PC-9 (cell line): ENCODE measurements at places on chromosomes 16 and 17.
A peak's percentile ranks its signal among the peaks of the same experiment; 100 is the strongest.

GRCh38 chr16:48004141-48004695, 151.6 kb downstream of the ABCC12 start:
- DNase-seq: no peak

DNA sequence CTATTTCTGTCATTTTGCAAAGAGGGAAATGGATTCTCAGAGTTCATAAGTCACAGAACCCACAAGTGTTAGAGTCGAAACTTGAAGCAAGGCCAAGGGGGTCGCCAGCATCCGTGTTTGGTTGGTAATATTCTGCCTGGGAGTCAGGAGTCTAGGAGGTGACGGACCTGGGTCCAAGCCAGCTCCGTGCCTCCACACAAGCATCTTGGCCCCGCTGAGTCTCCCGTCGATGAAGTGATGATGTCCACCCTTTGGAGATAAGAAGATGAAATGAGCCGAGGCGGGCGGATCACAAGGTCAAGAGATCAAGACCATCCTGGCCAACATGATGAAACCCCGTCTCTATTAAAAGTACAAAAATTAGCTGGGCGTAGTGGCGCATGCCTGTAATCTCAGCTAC, 53.2 kb upstream of the TNRC6C start:
- DNase-seq: no peak

DNA sequence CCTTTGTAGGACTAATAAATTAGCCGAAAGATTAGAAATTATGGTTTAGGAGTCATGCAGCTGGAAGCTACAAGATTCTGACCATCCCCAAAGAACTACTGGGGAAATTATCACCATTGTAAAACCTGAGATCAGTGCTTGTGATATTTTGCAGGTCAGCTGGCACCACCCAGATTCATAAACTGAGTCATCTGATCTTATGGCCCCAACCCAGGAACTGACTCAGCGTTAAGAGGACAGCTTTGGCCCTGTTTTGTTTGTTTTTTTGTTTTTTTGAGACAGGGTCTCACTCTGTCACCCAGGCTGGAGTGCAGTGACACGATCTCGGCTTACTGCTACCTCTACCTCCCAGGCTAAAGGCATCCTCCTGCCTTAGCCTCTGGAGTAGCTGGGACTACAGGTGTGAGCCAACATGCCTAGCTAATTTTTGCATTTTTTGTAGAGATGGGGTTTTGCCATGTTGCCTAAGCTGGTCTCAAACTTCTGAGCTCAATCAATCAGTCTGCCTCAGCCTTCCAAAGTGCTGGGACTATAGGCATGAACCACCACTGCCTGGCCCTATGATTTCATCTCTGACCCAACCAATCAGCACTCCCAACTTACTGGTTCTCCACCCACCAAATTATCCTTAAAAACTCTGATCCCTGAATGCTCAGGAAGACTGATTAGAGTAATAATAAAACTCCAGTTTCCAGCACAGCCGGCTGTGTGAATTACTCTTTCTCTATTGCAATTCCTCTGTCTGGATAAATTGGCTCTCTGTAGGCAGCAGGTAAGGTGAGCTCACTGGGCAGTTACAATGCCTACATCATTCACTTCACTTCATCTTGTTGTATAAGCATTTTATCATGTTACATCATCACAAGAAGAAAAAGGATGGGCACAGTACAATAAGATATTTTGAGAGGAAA, 79.4 kb upstream of the KSR1 start:
- DNase-seq: no peak

- DNase-seq: no peak
Measured at GRCh38 chr16:72561-73548, at the start of gene RHBDF1. Gene RHBDF1 (minus strand): TSS chr16:72631. CDS start chr16:65015, 7,616 bp downstream.

GRCh38 chr17:7307686-7308624, 527 bp downstream of the EIF5A start:
- DNase-seq: peak; percentile 33

- DNase-seq: no peak
Measured at GRCh38 chr16:31067342-31067741, 6.7 kb downstream of the ZNF668 start.

- DNase-seq: no peak
Measured at GRCh38 chr16:3101841-3102470, 2.9 kb upstream of the ZSCAN10 start.

- no peak for DNase-seq
Measured at GRCh38 chr17:79326814-79327213, 252.2 kb downstream of the ENGASE start.

DNA sequence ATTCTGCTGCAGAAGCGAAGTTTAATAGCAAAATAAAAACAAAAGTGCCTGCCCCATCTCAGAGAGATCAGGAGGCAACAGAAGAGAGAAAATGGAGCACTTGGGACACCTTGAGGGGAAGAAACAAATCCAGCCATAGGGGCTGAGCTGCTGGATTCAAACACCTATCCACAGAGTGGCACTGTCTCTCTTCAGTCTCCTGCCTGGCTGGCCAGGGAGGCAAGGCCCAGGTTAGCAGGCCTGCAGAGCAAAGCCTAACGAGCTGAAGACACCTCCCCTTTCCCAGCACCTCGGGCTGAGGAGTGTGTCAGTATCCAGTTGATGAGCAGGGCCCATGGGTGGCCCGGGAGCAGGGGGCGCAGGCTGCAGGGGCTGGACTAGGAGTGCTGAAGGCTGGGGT, 8.8 kb upstream of the KRT31 start:
- DNase-seq: peak; percentile 59

- DNase-seq: no peak
Measured at GRCh38 chr17:77560841-77561240, 397.7 kb upstream of the TNRC6C start.

GRCh38 chr17:65688307-65688706, 126.9 kb upstream of the AXIN2 start:
- DNase-seq: no peak

GRCh38 chr16:70687102-70687511, 1.3 kb upstream of the MTSS2 start:
- DNase-seq: no peak

- DNase-seq: no peak
Measured at GRCh38 chr17:8053600-8053999, 14.7 kb downstream of the ALOX15B start.

GRCh38 chr17:38701504-38702165, 3.4 kb upstream of the MLLT6 start:
- DNase-seq: no peak

GRCh38 chr17:29172589-29172988, 7.6 kb downstream of the MYO18A start:
- DNase-seq: no peak

DNA sequence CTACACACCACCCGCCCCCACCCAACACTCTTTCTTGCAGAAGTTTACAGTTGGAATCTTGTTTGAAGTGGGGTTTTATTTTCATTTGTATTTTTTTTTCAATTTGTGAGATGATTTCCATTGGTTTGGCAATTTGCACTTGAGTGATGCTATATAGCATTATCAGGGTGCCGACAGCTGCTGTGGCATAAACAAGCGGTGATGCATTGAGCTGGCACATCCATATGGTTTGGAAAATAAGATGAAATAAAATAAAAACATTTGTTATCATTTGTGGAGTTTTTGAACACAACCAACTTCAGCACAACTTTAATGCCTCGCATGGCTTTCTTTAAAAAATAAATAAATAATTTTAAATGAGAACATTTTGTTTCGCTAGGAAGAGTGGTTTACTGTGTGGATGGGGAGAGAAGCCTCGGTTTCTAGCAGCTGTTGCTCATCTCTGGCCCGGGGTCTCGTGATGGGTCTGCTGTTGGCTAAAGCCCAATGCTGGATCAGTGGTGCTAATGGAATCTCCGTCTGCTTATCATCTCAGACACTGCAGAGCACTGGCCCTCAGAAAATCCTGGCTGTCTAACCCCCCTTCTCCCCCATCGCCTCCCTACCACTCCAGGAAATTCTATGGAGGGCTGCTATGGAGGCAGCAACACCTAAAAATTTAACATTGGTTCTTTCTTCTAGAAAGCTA, 192.3 kb upstream of the MAF start:
- DNase-seq: no peak

DNA sequence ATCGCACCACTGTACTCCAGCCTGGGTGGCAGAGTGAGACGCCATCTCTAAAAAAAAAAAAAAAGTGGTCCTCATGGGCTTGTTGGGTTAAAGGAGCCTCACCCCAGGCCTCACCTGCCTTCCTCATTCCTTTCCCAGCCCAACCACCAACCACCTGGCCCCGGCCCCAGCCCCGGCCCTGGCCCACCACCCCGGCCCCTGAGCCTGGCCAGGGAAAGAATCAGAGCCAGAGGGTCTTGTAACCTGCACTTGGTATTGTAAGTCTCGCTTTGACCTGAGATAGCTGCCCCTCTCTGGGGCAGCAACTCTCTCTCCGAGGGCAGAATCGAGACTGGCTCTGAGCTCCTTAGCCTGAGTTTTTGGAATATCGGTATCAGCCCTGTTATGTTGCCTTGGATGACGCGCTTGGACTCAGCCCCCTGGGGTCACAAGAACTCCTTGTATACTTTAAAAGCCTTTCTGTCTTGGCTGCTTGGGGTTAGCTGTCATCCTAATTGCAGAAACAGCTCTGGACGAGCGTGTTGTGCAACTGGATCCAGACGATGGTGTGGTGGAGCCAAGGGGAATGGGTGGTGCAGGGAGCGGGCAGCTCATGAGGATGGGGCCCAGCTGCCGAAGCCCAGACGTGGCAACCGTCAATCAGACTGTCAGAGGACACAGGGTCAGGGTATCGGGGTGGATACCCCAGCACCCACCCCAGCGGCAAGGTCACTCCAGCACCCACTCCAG, 14.6 kb downstream of the SMTNL2 start:
- DNase-seq: no peak

DNA sequence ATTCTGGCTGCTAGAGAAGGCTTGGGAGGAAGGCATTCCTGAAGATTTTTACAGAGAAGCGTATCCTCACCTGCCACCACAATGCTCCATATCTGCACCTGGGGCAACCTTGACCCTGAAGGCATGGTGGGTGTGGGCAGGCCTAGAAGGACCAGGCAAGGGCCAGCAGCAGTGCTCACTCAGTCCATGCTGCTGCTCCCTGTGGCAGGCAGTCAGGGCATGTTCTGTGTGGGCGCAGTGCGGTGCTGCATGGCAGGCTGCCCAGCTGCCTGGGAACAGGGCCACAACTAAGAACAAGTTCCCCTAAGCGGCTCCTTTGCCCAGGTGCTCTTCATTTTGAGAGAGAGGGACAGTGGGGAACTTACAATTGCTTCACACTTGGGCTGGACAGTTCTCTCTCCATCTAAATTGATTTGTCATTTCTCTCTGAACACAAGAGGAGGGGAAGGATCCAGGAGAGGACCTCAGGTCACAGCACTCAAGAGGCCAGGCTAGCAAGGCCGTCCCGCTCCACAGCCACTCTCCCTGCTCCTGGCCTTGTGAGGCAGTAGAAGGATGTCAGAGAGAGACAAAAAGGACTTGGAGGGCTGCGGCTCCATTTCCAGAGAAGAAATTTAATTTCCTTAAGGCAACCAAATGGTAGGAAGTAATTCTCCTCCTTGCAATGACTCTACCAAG, 158.8 kb downstream of the AATF start:
- DNase-seq: no peak

GRCh38 chr17:6623941-6624340, 16.6 kb downstream of the KIAA0753 start:
- DNase-seq: no peak

DNA sequence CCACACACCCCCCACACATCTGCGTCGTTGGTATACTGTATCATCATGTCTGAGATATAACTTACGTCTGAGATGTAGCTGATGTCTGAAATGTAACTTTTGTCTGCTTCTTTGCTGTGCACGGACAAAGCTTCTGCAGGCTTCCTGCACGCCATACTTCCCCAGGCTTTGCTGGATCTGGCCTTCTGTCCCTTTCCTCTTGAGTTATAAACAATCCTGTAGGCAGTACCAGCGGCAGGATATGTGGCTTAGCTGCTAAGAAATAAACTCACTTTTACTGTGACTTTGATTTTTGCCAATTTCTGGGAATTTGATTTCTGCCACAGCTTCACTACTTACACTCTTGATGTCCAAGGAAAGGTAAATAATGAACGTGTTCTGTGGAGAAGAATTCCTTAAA, 184.4 kb downstream of the RPTOR start:
- DNase-seq: no peak

- DNase-seq: no peak
Measured at GRCh38 chr16:87178977-87179376, 138.2 kb downstream of the C16orf95 start.

DNA sequence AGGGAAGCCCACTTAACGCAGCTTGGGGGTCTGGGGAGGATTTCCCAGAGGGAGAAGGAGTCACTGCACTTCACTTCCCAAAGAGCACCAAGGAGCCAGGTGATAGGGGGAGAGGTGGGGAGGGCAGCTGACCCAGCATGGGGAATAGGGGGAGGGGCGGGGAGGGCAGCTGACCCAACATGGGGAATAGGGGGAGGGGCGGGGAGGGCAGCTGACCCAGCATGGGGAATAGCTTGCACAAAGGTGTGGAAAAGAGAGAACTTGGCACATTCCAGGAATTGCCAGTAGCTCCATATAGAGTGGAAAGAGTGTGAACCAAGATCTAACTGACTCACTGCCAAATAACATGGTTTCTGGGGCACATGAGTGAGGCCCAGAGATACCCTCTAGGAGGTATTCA, 110.3 kb downstream of the CCT6B start:
- DNase-seq: no peak

GRCh38 chr16:76487411-76488064, 210.3 kb downstream of the CNTNAP4 start:
- no peak for DNase-seq

GRCh38 chr16:81138831-81139557, 42.8 kb upstream of the GCSH start:
- DNase-seq: no peak

DNA sequence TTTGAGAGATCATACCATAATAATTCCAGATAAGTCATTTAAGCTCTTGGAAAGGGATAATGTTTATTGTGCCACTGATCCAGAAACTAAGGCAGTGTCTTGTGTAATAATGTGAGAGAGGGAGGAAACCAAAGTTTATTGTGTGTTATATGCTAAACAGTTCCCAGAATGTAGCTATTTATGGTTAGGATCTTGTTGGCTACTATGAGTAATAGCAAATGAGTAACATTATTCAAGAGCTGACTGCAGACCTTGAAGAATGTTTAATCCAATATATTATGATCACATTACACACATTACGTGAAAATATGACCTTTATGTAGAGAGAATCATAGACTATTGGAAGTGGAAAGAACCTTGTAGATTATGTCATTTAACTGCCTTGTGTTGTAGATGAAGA, 139.5 kb downstream of the BCAS3 start:
- DNase-seq: no peak

GRCh38 chr17:40110026-40110845, 9.8 kb upstream of the NR1D1 start:
- no peak for DNase-seq

- DNase-seq: no peak
Measured at GRCh38 chr16:30787613-30788378, 791 bp upstream of the ZNF629 start.

- DNase-seq: no peak
Measured at GRCh38 chr17:40442392-40443195, 656 bp upstream of the IGFBP4 start.

DNA sequence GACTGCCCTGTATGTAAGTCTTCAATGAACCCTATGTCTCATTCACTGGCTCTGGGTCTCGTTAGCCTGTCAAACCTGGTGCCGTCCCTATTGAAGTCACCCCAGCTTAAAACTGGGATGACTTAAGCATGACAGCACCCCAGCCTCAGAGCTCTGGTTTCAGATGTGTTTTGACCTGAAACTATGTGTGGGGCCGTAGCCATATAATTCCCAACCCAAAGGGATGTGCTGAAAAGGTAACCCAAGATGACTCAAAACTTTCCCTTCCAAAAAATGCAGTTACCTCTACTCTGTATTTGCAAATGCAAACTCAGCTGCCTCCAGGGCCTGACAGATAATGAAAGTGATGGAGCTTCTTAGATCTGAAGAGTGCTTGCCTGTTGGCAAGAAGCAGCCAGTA, 478.3 kb upstream of the ERCC4 start:
- DNase-seq: no peak
